ENCODE measurements at places on chromosomes 12 and 14.

GRCh38 chr12:132710043-132710404, 618 bp upstream of the PGAM5 start:
- DNase-seq, result no peak

GRCh38 chr12:130872179-130873096, 572 bp downstream of the RAN start:
- peak; percentile 11 for DNase-seq

DNA sequence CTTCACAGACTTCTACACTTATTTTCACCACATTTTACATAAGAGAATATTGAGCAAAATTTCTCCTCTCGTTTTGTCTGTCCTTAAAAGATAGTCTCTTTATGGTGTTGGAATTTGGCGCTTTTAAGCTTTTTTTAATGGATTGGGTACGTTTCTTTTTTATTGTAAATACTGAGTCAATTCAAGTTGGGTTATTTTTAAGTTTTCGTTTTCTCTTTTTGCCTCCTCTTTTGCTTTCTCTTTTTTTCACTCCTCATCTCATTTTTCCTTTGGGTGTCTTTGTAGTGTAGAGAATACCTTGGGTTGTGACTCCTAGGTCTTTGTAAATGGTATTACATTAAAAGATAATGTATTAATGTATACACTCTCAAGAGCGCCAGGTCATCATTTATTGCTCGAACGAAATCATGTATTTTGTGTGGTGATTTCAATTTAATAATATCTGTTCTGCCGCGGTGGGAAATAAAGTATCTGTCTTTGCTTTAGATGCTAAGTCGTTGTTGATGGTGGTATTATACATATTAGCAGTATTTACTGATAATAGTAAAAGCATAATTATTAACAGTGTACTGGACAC, 845 bp downstream of the TMX1 start:
- no peak for DNase-seq

- no peak for DNase-seq
Observed at GRCh38 chr12:91226951-91227350, 44.3 kb upstream of the DCN start.

DNA sequence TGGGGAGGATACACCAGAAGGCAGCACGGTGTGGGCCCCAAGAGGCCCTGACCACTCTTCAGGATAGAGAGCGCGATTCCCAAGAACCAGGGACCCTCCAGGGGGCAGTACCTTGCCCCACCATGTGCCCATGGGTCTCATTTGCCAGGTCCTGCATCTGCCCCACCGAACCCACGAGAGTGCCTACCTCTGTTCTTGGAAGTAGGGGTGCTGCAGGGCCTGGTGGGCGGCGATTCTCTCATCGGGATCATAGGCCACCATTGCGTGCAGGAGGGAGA, 72.7 kb downstream of the MOK start:
- no peak for DNase-seq
